ENCODE measurements at places on chromosomes 7 and 10.

GRCh38 chr10:110017052-110017451 is 9.3 kb downstream of the ADD3 start:
- DNase-seq, result no peak

GRCh38 chr10:19168584-19168983 is 120.0 kb downstream of the MALRD1 start:
- no peak for DNase-seq

GRCh38 chr7:101303102-101303701 is 18.4 kb downstream of the IFT22 start:
- DNase-seq, result no peak

- no peak for DNase-seq
These were observed 130.5 kb upstream of the PFKP start for GRCh38 chr10:2936816-2937215.

DNA sequence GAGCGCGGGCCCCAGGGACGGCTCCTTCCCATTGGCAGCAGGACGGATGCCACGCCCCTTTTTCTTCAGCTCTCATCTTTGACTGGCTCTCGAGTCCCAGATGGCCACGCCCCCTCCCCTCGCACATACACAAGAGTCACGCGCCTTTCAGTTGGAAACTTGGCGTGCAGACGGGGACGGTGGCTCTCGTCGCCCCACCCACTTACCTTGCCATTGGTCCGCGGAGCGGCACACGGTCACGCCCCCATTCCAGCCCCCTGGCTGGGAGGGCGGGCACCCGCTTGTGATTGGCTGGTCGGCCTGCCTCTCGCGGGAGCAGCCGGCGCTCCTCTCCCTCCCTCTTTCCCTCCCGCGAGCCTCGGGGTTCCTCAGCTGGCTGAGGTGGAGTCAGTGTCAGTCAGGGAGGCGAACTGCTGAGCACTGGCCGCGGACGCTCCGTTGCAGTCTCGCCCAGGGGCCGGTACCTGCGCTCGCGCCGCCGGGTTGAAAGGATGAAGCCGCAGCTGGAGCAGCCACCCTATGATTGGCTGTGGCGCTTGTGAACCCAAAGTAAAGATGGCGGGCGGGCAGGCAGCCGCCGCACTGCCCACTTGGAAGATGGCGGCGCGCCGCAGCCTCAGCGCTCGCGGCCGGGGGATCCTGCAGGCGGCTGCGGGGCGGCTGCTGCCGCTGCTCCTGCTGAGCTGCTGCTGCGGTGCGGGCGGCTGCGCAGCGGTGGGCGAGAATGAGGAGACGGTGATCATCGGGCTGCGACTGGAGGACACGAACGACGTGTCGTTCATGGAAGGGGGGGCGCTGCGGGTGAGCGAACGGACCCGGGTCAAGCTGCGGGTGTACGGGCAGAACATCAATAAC is at the start of gene CNNM2:
TSS of gene CNNM2 (plus strand) at position 333 of the 855 bp plus-strand sequence. CDS start at position 520, 187 bp downstream.
- peak; percentile 98 for DNase-seq

GRCh38 chr7:158416283-158416933 is 171.2 kb downstream of the PTPRN2 start:
- no peak for DNase-seq

GRCh38 chr10:14665865-14666857 is 108.5 kb downstream of the FAM107B start:
- no peak for DNase-seq

DNA sequence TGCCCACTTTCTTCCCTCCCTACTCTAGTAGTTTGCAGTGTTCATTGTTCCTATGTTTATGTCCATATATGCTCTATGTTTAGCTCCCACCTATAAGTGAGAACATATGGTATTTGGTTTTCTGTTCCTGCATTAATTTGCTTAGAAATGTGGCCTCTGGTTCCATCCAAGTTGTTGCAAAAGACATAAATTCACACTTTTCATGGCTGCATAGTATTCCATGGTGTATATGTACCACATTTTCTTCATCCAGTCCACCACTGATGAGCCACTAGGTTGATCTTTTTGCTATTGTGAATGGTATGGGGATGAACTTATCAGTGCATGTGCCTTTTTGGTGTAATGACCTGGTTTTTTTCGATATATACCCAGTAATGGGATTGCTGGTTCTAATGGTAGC is 1089.1 kb downstream of the GRM8 start:
- no peak for DNase-seq

GRCh38 chr10:131049016-131049415 is 262.5 kb downstream of the TCERG1L start:
- no peak for DNase-seq

GRCh38 chr7:128829391-128830166 is 627 bp upstream of the FLNC start:
- peak; percentile 47 for DNase-seq

GRCh38 chr10:122435212-122435827 is 19.1 kb upstream of the ARMS2 start:
- DNase-seq, result no peak

GRCh38 chr10:87775766-87776165 is 42.3 kb downstream of the ATAD1 start:
- DNase-seq, result no peak

DNA sequence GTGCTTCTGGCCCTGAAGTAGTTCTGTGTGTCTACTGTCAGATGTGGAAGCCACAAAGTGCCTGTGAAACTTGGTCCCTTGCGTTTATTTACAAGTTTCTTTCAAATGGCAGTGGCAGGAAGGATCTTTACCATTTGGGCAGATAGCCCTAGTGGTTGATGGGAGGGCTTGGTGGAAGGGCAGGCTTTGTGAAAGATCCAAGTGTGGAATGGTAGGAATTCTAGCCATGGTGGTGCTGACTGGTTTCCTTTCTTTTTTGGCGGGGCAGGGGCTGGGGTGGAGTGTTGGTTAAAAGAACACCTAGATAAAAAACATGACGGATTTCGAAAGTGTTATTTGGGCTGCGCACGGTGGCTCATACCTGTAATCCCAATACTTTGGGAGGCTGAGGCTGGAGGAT is 27.0 kb downstream of the AUTS2 start:
- DNase-seq, result no peak

DNA sequence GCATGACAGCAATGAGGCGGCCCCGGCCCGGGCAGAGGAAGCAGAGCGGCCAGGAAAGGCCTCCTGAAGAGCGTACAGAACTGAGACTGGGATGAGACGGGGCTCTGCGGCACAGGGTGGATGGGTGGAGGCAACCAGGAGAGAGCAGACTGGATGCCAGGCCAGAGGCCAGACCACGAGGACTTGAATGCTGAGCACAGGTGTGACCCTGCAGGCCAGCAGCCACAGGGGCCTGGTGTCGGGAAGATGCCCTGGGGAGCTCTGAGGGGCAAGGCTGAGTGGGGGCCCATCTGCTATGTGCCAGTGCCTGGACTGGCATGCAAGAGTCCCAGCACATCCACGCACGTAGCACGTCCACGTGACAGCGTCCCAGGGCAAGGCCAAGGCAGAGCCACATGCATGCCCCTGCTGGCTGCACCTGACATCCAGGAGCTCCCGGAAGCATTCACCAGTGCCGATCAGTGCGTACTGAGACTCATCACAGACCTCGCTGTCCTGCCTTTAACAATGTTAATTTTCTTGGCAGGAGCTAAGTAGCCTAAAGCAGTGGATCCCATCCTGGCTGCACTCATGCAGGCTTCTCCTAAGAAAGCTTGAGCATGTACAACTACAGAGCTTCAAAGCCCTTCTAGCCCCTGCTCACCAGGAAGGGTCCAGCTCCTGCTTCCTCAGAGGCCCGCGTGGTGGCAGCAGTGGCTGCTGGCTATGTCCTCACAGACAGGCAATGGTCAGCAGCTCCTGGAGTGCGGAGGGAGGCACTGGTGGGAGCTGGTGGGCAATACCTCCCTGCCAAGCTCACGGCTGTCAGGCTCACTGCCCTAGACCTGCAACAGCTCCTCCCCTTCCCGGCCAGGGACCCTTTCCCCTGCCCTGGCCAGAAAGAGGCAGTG is 18.0 kb downstream of the GRID1 start:
- no peak for DNase-seq

GRCh38 chr10:70312972-70313371 is 29.2 kb upstream of the NPFFR1 start:
- peak; percentile 37 for DNase-seq

DNA sequence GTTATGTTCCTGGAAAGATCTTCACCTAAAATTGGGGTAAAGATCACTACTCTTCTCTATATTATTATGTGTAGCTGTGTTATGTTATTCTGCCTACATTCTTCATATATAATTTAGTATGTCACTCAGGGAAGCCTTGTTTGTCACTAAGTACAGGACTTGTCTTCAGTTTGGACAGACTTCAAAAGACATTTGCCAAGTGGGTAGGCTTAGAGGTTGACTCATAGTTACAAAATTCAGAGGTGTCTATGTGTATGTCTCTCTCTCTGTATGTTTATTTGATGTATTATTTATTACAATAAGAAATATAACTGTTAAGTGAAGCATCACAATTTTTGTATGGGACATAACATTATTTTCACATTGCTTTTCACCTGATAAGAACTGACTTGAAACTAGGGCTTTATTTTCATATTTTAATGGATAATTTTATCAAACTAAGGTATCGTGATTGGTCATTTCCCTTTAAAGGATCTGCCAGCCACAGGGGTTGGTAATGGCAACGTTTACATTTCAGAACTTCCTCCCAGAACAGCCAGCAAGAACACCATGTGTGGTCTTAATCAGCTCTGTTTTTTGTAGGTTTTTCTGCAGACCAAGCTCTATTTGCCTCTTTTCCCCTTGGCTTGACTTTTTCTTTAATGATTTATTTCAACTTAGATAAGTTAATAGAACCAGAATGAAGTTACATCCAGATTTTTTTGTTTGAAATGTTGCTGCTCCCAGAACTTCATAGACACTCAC is 262.1 kb upstream of the CACNA2D1 start:
- DNase-seq, result no peak

GRCh38 chr7:19249281-19249680 is 104.1 kb upstream of the FERD3L start:
- no peak for DNase-seq

DNA sequence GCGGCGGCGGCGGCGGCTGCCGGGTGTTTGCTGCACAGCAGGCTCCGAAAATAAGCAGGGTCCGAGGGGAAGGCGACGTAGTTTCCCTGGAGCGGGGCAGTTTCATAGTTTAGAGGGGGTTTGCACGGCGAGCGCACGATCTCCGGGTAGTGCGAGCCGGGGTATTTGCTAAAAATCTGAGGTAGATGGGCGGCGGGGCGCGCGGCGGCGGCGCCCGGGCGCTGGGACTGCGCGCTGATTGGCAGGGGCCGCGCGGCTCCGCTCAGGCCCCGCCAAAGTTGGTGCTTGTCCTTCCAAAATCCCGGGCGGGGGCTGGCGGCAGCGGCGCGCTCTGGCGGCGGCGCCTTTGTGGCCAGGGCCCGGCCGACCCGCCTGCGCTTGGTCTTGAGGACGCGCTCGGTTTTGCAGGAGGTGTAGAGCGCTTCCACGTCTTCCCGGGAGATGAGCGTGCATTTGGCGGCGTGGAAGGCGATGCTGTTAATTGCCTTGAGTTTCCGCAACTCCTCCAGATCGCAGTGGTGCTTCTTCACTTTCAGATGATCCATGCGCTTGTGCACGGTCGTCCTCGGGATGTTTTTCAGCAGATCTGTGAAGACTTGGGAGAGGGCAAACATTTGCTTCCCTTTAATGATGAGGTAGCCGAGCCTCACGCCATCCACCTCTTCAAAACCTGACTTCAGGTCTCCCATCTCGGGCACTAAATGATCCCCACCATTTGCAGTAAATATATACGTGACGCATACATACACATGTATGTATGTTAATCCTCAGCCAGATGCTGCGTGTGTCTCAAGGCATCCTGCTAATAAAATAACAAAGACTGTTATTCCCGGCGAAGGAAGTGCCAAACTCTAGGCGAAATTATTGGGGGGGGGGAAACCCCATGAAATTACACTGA is 8.1 kb downstream of the SKIDA1 start:
- peak; percentile 62 for DNase-seq

- DNase-seq, result no peak
These were observed 381.7 kb downstream of the THSD7A start for GRCh38 chr7:11450281-11450680.

- DNase-seq, result peak; percentile 5
These were observed 101.1 kb downstream of the GPR85 start for GRCh38 chr7:112985377-112985987.

DNA sequence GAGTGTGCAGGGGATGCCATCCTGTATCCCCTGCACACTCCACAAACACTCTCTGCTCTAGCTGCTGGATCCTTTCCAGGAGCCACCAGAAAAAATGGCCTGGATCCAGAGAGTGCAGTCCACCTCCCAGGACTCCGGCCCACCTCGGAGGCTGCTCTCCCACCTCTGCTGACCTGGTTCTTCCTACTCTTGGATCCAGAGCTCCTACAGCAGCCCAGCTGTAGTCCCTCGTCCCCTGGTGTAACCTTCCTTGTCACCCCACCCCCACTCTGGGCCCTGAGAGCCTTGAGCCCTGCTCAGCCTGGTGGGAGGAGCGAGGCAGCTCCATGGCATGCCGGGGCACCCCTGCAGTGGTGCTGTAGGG is 54.4 kb downstream of the GOLGA7B start:
- no peak for DNase-seq

DNA sequence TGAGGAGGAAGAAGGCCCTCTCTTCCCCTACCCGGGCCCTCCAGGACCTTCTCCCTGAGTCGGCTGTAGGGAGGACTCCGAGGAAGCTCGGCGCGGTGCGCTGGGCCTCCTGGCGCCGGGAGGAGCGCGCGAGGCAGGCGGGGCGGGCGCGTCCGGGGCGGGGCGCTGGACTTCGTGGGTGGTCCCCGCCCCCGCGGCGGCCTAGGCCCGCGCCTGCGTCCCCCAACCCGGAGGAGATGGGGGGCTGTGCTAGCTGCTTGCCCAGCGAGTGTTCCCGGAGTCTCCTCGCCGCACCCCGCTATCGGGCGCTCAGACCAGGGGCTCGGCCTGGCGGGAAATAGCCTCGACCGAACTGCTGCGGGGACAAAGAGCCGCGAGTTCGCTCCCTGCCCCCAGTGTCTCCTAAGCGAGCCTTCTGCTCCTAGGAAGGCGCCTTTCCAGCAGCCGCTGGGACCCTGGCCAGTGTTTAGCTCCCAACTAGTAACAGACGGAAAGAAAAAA is 19.2 kb upstream of the SMO start:
- no peak for DNase-seq

- no peak for DNase-seq
These were observed 132.6 kb downstream of the CELF2 start for GRCh38 chr10:11150231-11150731.

- DNase-seq, result no peak
These were observed 72.8 kb downstream of the PRKCQ start for GRCh38 chr10:6507311-6507710.

- no peak for DNase-seq
These were observed 122.4 kb downstream of the ZNF248 start for GRCh38 chr10:37734971-37735370.

- peak; percentile 70 for DNase-seq
These were observed at the start of gene IL6 for GRCh38 chr7:22726907-22727713. Gene IL6, plus strand, starts transcription at chr7:22727200. Its CDS starts 63 bp downstream, at chr7:22727263.

DNA sequence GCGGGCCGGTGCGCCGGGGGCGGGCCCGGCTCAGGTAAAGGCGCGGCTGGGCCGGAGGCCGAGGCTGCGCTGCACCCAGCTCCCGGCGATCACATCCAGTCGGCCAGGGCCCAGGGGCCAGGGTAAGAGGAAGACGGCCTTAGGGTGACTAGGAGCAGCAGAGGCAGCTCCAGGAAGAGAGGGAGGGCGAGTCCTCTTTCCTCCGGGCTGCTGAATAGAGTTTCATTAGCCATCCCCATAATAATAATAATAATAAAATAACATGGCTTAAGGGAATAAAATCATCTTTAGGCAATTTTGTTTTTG is 44.8 kb upstream of the CDK1 start:
- no peak for DNase-seq

Measured in hepatic stellate cell (primary cell).